ENCODE measurements at places on chromosomes 2 and 18.

GRCh38 chr2:25178976-25179375, 10.6 kb upstream of the POMC start:
- no peak for DNase-seq

GRCh38 chr2:239272626-239273025, 128.2 kb downstream of the HDAC4 start:
- no peak for DNase-seq

- no peak for DNase-seq
Measured at GRCh38 chr2:156343096-156343939, 10.8 kb upstream of the NR4A2 start.

- DNase-seq = peak; percentile 40
Measured at GRCh38 chr2:201470821-201471731, 19.5 kb downstream of the STRADB start.

DNA sequence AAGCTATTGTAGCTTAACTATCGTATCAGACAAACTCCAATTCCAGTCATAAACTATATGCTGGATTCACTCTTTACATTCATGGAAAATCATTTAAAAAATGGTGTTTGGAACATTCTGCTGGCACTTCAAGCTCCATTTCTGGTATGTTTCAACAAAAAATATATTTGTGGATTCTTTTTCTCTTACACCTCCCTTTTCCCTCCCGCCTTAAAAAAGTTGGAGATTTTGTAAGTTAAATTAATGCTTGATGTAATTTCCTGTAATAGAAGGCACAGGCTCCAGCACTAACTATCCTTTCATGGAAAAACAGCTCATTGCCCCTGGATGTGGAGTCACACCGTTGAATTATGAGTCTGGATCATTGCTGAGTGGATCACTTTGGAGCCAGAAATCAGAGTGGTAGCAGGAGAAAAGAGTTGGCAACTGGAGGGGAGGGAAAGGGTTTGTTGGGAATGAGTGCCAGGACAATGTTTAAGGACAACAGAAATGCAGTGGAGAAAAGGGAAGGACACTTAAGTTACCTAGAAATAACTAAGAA, 102.8 kb downstream of the ICOS start:
- no peak for DNase-seq

DNA sequence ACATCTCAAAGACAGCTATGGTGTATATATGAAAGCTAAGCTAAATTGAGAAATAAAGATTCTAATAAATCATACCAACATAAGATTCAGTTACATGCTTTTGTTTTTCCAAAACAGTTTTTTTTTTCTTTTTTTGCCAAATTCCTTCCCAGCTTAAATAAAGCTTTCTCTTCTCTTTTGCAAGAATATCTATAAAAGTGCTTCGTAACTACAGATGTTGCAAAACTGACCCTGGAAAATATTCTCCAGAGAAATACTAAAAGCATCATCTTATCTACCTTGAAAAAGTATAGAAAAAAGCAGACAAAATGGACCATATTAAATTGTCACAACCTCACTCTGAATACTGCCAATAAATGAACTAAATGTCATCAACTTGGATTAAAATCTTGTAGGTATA, 38.7 kb downstream of the FANCL start:
- no peak for DNase-seq

DNA sequence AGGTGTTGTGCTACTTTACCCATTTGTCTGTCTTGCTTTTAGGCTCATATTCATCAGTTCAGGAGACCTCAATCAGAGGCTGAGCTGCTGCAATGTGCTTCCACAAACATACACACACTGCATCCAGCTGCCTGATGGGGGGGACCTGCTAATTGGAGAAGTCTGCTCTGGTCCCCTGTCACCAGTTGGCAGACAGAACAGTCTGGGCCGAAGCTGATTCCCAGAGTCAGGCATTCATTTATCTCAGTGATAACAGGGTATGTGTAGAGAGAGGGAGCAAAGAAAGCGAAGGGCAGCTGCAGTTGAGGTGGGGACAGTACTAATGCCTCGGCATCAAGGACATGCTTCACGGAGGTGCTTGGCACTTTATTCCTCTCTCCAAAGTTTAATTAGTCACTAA, 584.3 kb upstream of the PIK3C3 start:
- DNase-seq = no peak

DNA sequence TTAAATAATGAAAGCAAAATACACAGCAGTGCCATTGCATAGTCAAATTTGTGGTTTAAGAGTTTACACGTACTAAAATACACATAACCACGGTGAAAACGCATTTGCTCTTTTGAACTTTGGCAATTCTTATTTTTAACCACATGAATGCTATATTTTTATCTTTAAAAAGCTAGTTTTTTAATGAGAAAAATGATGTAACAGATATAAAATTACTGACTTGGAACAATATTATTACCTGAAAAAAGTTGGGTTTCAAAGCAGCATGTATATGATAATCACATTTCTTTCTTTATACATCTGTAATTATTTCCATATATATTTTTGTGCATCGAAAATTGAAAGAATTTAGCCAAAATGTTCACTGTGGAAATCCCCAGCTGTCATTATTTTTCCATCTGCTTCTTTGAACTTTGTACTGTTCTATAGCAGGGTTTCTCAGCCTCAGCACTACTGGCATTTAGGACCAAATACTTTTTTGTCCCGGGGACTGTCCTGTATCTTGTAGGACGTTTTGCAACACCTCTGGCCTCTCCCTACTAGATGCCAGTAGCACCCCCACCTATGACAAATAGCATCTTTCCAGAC, 75.9 kb upstream of the CAB39 start:
- no peak for DNase-seq

GRCh38 chr18:46009125-46009840, 42.2 kb upstream of the EPG5 start:
- DNase-seq = no peak

DNA sequence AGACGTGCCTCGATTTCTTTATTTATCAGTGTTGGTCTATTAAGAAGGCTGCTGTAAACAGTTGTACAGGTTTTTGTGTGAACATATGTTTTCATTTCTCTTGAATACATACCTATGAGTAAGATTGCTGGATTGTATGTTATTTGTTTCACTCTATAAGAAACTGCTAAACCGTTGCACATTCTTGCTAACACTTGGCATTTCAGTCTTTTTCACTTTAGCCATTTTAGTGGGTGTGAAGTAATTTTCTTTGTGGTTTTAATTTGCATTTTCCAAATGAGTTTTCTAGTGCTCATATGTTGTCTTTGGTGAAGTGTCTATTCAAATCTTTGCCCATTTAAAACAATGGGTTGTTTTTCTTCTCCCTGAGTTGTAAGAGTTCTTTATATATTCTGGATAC, 221.5 kb upstream of the SMAD7 start:
- DNase-seq = no peak

DNA sequence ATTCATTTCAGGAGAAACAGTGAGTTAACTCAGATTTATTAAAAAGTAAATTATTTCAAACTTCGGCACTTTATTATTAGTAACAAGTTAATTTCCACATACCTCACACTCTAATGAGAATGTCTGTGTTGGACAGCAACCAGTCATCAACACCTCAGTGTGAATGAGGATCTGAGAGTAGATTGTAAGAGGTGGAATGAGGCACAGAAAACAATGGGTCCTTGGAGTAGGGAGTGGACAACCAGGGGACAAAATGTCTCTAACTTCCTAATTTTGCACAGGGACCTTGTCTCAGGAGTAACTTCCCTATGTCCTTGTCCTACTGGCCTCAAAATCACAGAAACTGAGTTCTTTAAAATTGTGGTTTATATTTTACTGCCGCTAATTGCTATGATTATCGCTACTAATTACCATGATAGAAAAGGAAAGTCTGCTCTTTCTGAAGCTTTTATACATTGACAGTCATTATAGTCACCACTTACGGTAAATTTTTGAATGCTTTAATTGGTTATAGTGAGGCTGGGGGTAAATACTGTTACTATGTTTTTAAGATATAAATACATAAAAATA, 82.2 kb upstream of the LRPPRC start:
- no peak for DNase-seq

DNA sequence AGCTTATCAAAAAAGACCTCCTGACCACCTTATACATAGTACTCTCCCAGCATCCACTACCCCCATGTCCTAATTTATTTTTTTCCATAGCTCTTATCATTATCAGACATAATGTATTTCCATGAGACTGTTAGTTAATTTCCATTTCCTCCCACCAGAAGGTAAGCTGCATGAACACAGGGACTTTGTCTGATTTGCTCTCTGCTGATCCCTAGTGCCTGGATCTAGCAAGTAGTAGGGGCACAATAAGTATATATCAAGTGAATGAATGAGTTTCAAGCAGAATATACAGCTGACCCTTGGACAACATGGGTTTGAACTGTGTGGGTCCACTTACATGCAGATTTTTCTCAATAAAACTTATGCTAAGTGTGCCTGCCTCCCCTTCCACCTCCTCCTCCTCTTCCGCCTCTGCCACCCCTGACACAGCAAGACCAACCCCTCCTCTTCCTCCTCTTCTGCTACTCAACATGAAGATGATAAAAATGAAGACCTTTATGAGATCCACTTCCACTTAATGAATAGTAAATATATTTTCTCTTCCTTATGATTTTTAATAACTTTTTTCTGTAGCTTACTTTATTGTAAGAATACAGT, 53.8 kb downstream of the CTAGE1 start:
- DNase-seq = no peak

DNA sequence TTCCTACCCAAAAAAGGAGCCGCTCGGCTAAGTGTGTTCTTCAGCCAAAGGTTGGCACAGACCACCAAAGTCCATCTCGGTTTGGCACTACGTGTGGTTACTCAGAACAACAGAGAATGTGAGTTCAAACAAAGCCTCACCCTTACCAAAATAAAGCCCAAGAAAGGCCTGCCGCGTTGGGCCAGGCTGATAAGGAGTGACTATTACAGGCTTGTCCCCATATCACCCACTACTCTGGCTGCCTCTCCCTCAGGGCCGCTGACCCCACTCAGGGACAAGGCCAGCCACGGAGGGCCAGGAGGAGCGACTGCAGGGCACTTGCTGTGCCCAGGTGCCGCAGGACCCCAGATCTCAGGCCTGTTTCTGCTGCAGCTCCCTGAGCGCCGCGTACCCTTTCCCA, 13.8 kb downstream of the HS1BP3 start:
- no peak for DNase-seq

GRCh38 chr2:24742730-24743129, 50.5 kb downstream of the PTRHD1 start:
- no peak for DNase-seq

GRCh38 chr2:16215902-16216557, 275.7 kb downstream of the MYCN start:
- no peak for DNase-seq

GRCh38 chr2:149112713-149113112, 74.2 kb downstream of the LYPD6B start:
- DNase-seq = no peak

- peak; percentile 98 for DNase-seq
Measured at GRCh38 chr2:73736855-73737779, at the start of gene TPRKB. Gene TPRKB (minus strand): TSS chr2:73737345. CDS start chr2:73734569, 2,776 bp downstream.

DNA sequence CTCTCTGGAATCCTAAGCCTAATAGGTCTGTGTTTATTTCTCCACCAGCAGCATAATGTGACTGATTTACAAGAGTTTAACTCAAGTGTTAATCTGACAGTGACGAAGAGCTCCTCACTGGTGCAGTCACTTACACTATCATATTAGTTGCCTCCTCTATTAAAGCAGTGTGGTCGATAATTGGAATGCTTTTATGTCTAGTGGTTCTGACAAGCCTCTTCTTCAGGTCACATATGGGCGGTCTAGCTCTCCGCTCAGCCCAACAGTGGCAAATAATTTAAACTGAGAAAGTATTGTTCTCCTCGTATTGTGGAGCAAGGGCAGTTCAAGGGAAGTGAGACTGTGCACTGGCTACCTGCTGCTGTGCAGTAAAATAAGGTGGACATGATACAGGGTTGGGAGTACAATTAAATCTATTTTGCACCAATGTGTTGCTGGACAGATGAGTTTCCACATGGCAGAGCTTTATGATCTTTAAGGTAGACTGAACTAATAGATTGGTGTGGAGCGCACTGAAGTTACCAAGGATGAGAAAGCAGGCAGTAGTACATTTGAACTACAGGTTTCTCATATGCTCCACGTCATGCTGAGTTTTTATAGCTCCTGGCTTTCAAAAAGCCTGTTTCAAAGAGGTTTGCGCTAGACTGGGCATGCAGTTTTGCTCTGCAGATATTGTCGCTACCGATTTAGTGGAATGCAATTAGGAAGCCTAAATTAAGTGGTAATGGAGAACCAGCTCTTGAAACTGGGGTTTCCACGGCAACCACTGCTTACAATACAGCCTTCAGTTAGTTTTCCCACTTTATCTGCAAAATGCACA, 151.7 kb upstream of the POU3F3 start:
- DNase-seq = no peak

GRCh38 chr2:25112113-25112512, 56.3 kb downstream of the POMC start:
- DNase-seq = no peak

- peak; percentile 66 for DNase-seq
Measured at GRCh38 chr2:65320042-65320725, 92.6 kb downstream of the ACTR2 start.

GRCh38 chr2:105769504-105769903, 24.8 kb downstream of the NCK2 start:
- DNase-seq = no peak

DNA sequence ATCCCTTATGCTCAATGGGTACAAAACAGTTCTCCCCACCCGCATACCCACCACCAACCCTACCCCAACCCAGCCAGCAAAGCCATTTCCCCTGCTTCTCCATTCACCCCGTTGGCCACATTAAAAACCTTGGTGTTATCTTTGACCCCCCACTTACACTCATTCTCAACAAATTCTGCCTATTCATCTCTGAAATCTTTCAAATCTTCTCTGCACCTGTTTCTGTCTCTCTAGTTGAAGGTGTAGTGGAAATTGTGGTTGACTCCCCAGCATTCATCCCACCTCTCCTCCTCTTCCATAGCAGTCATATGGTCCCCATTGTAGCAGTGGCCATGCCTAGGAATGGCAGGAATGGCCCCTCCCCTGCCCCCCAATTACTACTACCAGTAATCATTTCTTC, 20.5 kb upstream of the TET3 start:
- DNase-seq = no peak

GRCh38 chr2:230742781-230743180, 30.1 kb downstream of the CAB39 start:
- DNase-seq = no peak

GRCh38 chr2:2870106-2870505, 507.5 kb downstream of the EIPR1 start:
- DNase-seq = no peak

- no peak for DNase-seq
Measured at GRCh38 chr18:12656605-12656937, 1.3 kb downstream of the SPIRE1 start.

DNA sequence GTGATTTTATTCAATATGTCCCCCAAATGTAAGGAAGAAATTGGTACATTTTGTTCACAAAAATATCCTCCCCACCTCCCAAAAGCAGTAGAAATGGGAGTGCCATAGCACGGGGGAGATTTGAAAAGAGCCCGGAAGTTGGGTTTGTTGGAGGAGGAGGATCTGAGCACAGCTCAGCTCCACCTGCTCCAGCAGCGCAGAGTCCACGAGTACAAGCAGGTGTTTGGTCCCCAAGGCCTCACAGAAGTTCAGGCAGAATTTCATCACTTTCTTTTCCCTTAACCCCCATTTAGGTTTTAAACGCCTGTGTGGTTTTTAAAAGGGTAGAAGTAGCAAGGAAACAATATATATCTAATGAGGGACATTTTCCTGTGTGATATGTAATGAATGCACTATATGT, 56.0 kb downstream of the TRAPPC12 start:
- no peak for DNase-seq

GRCh38 chr2:189012351-189012750, 38.2 kb downstream of the COL3A1 start:
- no peak for DNase-seq
